ENCODE measurements at places on chromosomes 6 and 20. TPM values are rescaled to one million over a fixed set of nuclear protein-coding genes. Genes with fewer than 3 reads are reported as not detected.
A peak's percentile ranks its signal among the peaks of the same experiment; 100 is the strongest.

DNA sequence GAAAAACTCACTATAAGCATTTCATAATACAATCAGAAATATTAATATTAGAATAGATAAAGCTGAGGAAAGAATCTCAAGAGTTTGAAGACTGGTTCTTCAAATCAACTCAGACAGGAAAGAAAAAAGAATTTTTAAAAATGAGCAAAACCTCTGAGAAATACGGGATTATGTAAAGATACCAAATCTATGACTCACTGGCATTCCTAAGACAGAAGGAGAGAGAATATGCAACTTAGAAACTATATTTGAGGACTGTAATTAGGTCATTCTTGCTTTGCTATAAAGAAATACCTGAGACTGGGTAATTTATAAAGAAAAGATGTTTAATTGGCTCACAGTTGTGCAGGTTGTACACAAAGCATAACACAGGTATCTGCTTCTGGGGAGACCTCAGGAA lies 665.1 kb downstream of the RNF144B start:
- no peak for DNase-seq

DNA sequence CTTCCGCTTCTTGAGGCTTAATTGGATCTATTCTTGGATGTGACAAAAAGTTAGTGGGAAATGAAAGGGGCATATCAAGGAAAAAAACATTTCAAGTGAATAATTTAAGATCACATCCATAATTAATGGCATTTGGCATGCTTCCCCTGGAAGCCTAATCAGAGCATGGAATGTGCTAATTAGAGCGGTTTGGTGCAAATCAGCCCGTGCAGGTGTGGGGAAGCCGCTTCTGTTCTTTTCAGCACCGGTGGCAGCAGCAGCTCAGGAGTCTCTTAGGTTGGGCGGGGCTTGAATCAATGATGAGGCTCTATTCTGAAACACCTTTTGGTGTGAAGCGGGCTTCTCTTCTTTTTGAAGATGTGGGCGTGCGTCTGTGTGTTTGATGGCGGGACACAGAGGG lies 301.2 kb downstream of the LRFN2 start:
- DNase-seq: no peak

The AGER gene
- total RNA-seq: 178 TPM

- no peak for DNase-seq
Measured at GRCh38 chr6:14016432-14016831, 91.7 kb downstream of the RNF182 start.

DNA sequence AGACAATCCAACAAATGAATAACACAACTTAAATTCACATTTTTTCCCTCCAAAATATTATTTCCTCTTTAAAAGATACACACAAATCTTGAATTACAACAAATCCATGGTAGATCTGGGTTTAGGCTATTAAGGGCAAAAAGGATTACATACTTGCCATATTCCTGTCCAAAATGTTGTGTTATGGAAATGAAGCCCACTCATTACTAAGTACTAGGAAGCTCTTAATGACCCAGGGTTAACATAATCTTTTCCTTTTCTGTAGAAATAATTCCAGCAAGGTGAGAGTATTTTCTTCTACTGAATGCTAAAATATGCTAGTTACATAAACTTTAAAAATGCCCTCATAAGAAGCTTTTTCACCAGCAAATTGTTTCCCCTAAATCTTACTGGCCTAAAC lies 1.6 kb downstream of the SHPRH start:
- DNase-seq: no peak

The PRSS35 gene
- 0.46 TPM for total RNA-seq

- no peak for DNase-seq
Measured at GRCh38 chr6:163017801-163018200, 290.0 kb downstream of the PACRG start.

DNA sequence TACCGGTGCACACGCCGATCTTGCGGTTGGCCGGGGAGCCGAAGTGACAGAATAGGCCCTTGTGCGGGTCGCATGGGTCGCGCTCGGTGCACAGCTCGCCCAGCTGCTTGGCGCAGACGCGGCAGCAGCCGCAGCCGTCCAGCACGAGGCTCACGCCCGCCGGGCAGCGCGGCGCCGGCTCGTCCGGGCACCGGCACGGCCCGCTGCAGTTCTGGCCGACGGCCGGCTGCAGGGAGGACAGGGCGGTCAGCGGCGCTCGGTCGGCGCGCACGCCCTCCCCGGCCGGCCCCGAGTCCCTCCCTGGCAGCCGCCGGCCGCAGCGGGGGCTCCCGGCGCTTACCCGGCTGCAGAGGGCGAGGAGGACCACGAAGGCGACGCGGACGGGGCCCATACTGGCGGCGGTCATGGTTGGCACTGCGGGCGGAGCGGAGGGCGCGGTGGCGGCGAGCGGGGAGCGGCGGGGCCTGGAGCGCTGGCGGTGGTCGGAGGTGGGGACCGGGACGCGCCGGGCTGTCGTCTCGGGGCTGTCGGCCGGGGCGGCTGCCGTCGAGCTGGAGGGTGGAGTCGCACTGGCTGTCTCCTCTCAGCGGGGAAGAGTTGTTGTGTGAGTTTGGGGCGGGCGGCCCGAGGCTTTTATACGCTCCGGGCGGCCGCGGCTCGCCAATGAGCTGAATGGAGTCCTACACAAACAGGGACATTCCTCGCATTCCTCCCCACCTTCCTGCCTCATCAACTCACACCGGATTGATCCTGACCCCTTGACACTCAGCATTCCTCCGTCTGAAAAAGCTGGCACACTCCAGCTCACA lies at the start of gene CCN2:
Gene CCN2 (minus strand): TSS at position 606 of the 809 bp plus-strand sequence. CDS start 200 bp downstream, at position 406.
- DNase-seq: peak; percentile 91

The DLK2 gene
- 1.4 TPM for total RNA-seq

- DNase-seq: no peak
Measured at GRCh38 chr6:164408868-164409267, 900.5 kb downstream of the C6orf118 start.

DNA sequence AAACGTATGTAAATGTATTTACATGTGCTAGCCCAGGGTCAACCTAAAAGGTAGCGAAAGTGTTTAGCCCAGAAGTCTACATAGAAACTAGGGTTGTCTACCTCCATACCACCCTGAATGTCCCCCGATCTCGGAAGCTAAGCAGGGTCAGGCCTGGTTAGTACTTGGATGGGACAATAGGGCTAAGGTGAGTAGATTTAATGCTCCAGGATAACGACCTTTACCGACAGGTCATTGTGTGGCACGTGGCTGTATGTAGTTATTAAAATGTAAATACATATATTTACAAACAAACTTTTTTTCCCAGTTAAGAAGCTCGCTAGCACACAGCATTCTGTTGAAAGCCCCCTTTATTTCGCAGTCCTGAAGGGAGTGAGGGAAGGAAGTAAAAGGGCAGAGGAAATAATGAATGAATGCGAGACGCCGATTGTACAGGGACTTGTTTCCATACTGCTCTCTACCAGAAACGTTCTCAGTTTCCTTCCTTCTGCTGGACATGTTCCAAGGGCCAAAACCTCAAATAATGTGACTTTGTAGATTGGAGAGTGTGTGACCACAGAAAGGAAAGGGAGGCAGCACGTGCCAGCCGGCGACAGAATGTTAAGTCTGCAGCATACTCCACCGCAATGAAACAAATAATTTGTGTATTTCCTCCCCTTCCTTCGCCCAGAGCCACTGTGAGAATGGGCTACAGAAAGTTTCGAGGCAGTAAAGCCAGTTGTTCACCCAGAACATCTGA lies 612 bp downstream of the ADAT2 start:
- DNase-seq: peak; percentile 79

DNA sequence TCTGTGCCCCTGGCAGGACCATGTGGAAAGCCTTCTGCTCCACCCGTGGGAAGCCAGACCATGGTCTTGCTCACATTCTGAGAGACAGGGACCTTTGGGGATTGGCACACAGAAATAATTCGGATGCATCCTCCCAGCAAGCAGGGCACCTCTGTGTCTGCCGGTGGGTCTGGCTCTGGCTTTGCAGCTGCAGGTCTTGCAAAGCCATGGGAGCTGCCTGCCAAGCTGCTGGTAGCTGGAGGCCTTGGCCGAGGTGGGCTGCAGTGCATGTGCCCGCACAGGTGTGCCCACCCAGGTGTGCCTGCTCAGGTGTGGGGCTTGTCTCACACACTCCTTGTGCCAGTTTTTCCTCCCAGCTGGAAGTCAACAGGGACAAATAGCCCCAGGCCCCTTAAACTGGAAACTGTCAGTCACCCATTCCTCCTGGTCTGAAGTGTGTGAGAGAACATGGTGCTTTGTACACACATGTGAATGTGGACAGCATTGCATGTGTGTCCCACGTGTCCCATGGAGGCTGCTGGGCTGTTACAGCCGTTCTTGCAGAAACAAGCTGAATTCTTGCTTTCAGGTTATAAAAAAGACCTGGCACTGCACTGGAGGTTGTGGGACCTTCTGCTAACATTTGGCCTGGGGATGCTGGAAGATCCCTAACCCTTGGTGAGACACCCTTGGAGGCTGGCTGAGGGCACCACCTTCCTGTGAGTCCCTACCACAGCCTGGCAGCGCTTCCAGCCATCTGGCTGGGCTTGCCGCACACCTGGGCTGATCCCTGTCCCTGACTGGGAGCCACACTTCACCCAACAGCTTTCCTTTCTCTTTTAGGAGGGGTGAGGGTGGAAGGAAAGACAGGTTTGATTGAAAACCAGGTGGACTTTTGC lies 54.9 kb upstream of the SMOC2 start:
- no peak for DNase-seq

- no peak for DNase-seq
Measured at GRCh38 chr6:8481727-8482126, 46.4 kb upstream of the SLC35B3 start.

GRCh38 chr6:160071805-160072690 lies 49.6 kb upstream of the SLC22A1 start:
- no peak for DNase-seq

DNA sequence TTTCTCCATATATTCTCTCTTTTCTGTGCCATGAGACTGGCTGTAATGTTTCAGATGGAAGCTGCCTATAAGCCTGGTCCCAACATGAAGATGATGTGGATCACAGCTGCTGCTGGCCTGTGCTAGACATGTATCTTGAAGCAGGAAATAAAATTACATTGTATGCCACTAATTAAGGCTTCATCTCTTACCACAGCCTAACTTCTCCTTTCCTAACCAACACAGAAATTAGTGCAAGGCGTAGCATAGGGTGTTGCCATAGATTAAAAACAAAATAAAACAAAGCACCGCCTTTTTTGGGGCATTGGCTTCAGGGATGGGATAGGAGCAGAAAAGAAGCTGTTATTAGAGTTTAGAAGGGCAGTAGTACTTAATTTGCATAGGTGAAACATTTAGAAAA lies 4.7 kb upstream of the SLC17A4 start:
- DNase-seq: no peak

- no peak for DNase-seq
Measured at GRCh38 chr20:58407201-58407873, 18.3 kb downstream of the VAPB start.

DNA sequence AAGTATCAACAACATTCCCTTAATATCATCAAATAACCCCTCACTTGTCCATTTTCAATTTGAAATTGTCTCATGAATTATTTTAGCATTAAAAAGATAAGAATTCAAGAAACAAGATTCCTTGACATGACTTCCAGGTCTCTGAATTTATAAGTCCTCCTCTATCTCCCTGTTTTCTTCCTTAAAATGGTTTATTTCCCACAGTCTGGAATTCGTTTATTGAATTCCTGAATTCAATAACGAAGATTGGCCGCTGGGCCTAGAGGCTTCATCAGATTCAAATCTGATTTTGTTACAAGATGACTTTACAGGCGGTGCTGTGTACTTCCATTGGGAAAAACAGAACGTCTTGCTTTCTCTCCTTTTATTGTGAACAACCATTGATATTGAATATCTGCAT lies 48.9 kb upstream of the NELFCD start:
- no peak for DNase-seq

The GINS1 gene
- total RNA-seq: 3.1 TPM

- DNase-seq: no peak
Measured at GRCh38 chr20:38982291-38982690, 20.1 kb downstream of the DHX35 start.

DNA sequence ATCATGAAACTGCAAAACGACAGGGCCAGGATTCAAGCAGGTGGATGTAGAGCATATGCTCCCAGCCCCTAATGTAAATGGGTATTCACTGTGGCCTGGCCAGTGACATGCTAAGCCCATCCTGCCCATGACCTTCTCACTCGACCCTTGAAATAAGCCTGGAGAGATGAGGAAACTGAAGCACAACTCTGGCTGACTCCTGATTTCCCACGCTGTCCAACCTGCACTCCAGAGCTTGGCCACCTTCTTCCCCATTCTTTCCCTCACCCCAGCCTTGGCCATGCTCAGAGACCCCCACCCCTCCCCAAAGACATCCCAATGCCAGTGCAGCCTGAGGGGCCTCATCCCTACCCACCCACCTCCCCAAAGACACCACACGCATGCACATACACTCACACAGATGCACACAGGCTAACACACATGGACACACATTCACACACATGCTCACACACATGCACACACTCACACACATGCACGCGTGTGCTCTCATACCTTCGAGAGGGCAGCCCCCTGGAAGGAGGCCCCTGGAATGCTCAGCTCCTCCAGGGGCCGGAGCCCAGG lies 12.4 kb downstream of the TFEB start:
- no peak for DNase-seq

GRCh38 chr20:50116368-50116999 lies 3.5 kb upstream of the UBE2V1 start:
- no peak for DNase-seq

GRCh38 chr6:2959909-2960719 lies 11.3 kb downstream of the SERPINB6 start:
- DNase-seq: no peak

- DNase-seq: no peak
Measured at GRCh38 chr6:53048431-53049195, 16.6 kb upstream of the FBXO9 start.

The EFCAB8 gene
- total RNA-seq: 0.57 TPM

GRCh38 chr20:34437330-34437986 lies 74.4 kb downstream of the ITCH start:
- DNase-seq: no peak

DNA sequence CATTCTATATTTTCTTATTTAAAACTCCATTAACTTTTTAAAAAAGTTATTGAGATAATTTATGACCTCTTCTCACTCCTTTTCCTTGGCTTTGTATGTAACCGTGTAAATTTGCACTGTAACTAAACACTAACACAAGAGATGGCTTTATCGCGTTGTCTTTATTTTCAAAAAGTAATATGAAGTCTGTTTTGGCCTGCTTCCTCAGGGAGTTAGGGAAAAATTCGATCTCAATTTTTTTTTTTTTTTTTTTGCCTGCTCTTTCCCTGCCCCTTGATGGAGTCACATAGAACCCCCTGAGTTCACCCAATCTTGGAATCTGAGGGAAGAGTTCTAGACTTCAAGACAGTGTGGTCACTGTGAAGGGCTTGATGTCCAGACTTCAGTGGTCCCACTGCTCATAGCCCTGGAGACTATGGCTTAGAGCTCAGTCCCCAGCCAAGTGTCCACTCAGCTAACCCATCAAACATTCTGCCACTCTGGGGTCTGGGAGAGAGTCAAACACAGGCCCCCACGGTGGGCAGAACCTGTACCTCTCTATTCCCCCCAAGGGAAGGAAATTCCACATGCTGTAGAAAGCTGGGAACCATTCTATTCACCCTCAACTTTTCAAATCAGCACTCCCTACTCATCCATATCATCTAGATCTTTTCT lies 15.7 kb upstream of the TBC1D22B start:
- no peak for DNase-seq

GRCh38 chr20:6169251-6169650 lies 46.4 kb upstream of the FERMT1 start:
- DNase-seq: no peak

The SLC35D3 gene
- total RNA-seq: 0.09 TPM
